ENCODE measurements at places on chromosomes 6 and 20.

DNA sequence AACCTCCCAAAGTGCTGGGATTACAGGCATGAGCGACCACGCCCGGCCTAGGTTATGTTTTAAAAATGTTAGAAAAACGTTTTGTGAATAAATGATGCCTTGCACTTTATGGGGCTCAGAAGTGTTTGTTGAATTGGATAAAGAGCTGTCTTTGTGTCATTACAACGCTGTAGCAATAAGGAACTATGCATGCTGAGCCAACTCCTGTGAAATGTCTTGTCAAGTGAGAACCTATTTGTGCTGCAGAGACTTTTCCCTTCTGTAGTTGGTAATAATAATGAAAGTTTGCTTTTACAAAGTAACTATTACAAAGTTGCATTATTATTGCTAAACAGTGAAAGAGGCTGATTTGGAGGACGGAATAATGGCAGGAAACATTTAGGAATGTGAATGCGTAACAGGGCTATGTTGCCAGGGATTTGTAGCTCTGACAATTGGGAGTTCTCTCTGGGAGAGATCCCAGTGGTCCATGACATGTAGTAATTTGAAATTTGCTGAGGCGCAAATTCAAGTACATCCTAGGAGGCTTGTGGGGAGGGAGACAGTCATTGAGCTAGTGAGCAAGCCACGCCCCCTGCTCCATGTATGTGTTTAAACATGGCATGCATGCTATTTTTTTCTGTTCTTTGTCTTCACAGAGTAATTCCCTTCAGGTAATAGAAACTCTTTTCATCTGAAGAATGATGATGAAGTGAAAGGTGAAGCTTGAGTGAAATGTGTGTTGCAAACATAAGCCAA, 16.8 kb upstream of the BICRAL start:
- no peak for DNase-seq

GRCh38 chr6:20866935-20867703, 332.9 kb downstream of the CDKAL1 start:
- DNase-seq = no peak

DNA sequence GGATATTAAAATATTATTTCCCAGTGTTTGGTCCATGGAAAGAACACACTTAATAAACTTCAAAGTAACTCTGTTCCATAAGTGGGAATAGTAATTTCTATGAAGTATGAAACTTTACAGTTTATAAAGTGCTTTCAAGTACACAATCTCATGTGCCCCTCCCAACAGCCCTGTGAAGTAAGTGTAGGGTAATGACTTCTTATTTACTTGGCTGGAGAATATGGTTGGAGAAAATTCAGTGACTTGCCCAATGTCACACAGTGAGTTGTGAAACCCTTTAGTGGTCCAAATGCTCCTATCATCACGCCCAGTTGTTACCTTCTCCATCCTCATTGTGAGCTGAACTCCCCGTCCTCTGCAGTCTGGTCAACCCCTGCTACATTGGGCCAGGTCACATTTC, 141.2 kb downstream of the PDE7B start:
- DNase-seq = no peak

GRCh38 chr6:92684386-92684785, 735.0 kb downstream of the EPHA7 start:
- DNase-seq = no peak

- no peak for DNase-seq
Measured at GRCh38 chr20:35303382-35303734, 11.1 kb upstream of the FAM83C start.

- no peak for DNase-seq
Measured at GRCh38 chr20:37219751-37220668, 40.7 kb upstream of the MROH8 start.

DNA sequence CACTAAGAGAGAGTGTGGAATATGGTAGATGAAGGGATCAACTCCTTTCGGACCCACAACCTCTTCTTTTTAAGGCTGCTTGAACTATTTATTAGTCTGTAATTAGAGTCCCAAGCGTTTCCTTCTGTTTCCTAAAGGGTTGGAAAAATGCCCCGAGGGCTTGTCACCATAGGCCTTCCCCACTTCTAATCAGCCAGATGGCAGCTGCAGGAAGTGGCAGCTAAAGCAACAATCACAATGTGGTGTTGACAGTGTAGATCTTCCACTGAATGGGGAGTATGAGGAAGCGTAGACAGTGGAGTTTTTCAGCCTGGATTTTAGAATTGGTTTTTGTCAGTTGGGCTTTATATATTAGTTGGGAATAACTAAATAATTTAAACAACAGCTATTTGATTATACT, 40.6 kb downstream of the SLC35D3 start:
- no peak for DNase-seq

DNA sequence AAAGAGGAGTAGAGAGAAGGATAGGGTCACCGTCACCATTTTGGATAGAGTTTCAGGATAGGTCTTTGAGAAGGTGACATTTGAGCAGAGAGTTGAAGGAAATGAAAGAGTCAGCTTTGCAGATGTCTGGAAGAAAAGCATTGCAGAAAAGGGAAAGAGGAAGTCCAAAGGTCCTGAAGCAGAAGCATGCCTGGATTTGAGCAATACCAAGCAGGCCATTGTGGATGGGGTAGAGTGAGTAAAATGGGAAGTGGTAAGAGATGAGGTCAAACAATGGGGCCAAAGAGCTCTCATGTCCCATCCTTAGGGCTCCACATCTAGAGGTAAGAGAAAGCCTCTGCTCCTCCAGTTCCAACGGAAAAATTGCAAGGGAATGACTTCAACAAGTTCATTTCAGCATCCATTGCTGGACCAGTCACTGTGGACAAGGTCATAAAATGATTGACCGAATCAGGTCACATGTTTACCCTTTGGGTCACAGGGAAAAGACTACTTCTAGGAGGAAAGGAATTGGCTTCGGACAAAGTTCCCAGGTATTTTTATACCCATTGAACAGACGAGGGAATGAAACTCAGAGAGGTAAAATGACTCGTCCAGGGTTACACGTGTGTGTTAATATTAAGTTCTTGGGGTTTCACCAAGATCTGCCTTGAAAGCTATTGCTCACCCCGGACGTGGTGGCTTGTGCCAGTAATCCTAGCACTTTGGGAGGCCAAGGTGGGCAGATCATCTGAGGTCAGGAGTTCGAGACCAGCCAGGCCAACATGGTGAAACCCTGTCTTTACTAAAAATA, 6.6 kb upstream of the SAMHD1 start:
- no peak for DNase-seq

DNA sequence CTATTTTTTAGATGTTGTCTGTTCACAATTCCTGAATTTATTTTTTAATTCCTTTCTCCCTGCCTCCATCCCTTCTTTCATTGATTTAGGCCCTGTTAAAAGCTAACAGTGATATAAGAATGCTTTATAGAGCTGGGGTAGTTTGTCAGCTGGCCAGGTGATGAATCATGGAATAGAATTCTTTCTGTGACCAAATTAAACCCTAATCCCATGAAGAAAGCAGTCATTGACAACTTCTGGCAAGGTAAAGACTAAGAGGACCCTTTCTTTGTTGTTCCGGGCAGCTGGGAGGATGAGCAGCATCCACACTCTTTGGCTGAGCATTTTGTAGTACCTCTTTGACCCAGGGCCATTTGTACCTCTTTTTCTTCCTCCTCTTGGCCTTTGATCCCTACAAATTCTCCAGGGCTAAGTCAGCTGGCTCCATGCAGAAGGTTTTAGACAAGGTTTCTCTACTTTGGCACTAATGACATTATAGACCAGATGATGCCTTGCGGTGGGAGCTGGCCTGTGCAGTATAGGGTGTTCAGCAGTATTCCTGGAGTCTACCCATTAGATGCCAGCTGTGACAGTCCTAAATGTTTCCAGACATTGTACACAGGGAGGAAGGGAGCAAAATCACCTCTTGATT, 102.9 kb downstream of the SLX4IP start:
- DNase-seq = no peak

GRCh38 chr20:33229843-33230242, 6.0 kb upstream of the BPIFA1 start:
- DNase-seq = no peak

GRCh38 chr6:122758927-122759334, 20.6 kb upstream of the FABP7 start:
- no peak for DNase-seq

- DNase-seq = no peak
Measured at GRCh38 chr6:161163466-161164181, 110.2 kb downstream of the AGPAT4 start.

GRCh38 chr6:3762852-3763251, 11.3 kb upstream of the PXDC1 start:
- no peak for DNase-seq

DNA sequence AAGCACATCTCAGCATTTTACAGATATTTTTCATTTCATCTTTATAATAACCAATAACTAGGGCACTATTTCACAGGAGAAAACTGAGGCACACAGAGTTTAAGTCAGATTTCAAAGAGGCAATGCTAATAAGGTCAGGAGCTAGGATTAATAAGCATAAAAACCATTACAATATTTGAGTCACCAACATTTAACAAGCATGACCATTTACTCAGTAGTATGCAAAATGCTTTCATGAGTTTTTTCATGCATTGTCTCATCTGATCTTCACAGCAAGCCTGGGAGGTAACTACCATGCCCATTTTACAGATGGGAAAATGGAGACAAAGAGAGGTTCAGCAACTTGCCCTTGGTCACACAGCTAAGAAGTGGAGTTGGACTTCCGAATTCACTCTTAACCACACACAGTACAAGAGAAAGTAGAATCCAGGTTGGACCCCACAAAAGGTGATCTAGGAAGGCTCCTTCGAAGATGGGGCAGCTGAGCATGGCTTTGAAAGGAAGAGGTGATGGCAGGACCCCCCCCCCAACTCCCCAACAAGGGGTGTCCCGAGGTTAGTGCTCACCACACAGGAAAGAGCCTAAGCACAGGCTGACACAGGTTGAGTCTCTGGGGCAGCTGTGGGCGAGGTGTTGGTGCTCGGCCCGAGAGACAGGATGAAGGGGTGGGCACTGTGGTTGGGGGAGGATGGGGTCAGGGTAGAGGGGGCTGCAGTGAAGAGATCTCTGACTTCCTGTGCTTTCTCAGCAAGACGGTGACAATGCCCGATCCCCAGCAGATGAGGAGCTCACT, 108.8 kb downstream of the PREX1 start:
- no peak for DNase-seq

DNA sequence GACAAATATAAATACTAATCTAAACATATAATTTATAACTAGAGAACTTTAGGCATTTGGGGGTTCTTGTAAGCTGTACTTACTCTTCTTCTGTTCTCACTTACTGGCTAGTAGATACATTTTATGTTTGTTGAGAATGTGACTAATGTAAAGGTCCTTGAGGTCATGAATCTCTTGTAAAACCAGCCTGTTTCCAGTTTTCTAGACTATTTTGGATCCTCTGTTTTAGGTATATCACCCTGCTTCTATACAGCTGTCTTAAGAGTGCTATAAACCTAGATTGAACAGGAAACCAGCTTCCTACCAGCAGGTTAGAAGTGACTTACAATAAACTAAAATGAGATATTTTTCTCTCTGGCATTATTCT, 134.2 kb downstream of the PLCB4 start:
- no peak for DNase-seq

- DNase-seq = no peak
Measured at GRCh38 chr6:142331075-142331551, 29.3 kb downstream of the ADGRG6 start.

GRCh38 chr20:8389381-8390036, 257.4 kb downstream of the PLCB1 start:
- DNase-seq = no peak

DNA sequence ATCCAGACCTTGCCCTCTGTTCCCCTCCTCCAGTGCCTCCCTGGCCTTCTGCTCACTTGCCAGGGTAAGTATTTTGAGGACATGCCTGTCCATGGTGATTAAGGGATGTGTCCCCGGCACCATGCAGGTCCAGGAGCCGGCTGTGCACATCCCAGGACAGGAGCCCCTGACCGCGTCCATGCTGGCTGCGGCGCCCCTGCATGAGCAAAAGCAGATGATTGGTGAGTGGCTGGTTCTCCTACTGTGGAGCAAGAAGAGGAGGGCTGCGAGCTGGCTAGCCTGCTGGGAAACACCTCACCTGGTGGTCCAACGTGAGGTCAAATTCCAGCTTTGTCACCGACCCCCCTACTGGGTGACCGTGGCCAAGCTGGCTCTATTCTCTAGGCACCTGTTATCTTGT, 23.7 kb downstream of the TOMM34 start:
- DNase-seq = no peak

DNA sequence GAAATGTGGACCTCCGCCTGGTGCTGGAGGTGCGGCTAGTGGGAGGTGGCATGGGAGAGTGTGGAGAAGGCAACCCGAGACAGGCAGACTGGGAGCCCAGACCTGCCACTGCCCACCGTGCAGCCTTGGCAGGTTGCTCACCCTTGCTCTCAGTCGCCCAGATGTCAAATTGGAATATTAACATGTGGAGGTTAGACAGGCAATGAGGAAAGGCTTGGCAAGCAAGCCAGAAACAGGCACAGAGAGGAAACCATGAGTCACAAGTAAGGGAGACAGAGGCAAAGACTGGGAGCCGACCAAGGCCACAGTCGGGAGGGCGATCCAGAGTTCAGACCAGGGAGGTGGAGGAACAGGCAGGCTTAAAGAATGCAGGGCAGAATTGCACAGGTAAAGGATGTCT, 178.2 kb downstream of the FOXC1 start:
- DNase-seq = no peak
